ENCODE measurements at places on chromosomes 4 and X.

GRCh38 chrX:120664081-120664480 is 34.2 kb upstream of the C1GALT1C1 start:
- DNase-seq = no peak

DNA sequence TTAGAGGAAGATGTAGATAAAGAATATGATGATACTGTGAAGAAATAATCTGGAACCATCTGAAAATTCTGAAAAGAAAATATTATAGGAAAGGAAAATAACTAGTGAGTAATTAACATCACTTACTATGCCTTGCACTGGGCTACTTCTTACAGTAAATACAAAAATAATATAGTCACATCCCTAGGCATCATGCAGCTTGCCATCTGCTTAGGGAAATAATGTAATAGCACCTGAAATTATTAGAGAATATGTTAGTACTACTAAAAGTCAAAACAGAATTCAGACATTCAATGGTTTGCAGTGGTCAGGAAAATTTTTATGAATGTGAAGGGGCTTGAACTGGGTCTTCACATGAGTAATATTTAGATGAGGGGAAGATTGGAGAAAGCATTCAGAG is 272.2 kb upstream of the EMCN start:
- DNase-seq = no peak

- no peak for DNase-seq
Measured at GRCh38 chrX:17433965-17434364, 59.0 kb downstream of the NHS start.

GRCh38 chrX:1169189-1169588 is 43.3 kb downstream of the CRLF2 start:
- DNase-seq = no peak

GRCh38 chr4:105014234-105014633 is 132.4 kb upstream of the TET2 start:
- DNase-seq = no peak

DNA sequence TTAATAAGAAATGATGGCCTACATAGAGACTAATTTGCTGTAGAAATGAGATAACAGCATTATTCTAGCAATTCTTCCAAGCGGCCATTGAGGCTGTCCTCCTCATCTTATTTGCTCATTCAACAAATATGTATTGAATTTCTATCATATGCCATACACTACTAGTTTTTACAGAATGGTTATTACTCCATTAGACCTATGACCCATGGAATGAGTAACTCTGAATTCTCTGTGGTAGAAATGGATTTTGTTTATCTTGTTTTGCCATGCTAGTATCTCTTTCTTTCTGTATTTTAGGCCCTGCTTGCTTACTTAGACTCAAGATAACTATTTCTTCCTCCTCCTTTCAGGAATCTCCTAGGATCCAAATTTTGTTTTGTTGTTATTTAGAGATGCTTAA is 103.5 kb downstream of the RPA4 start:
- no peak for DNase-seq

DNA sequence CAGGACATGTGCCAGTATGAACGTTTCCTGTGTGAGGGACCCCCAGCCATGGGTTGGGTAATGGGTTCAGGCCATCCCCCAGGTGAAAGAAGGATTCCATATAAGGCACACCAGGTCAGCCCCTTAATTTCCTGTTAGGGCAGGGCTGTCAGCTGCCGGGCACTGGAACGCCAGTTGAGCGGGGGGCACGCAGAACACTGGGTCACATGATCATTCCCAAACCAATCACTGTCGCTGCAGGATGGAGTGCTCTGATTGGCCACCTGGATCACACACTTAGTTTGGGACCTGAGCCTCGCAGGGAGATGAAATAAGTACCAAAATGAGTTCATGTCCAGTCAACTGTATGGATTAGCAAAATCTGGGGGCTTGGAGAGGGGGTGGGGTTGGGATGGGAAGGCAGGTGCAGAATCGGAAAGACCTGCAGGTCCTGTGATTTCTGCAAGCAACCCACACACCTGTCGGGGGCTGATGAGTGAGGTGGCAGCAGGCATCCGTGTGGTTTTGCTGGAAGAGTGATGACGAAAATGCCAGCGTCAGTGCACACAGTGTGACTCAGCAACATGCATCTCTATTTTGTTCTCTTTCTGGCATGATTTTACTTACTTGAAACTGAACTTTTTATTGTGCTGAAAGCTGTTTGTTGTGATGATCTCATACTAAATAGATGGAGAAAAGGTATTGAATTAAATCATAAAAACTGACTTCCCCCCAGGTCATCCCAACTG is 32.2 kb downstream of the RNF212 start:
- no peak for DNase-seq

DNA sequence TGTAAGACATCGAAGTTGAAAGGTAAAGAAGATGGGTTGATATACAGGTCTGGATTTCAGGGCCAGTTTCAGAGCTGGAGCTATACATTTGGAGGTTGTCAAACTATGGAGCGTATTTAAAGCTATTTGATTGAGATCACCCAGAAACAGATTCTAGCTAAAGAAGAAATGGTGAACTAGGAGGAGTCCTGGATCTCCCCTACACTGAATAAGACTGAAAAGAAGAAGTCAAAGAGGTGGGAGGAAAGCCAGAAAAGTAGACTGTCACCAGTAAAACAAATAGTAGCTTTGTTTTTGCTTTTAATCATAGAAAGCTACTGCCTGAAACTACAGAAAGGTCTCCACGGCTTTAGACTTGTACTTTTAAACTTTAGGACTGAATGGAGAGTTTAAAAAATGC is 5.0 kb upstream of the NDP start:
- no peak for DNase-seq

GRCh38 chr4:59484944-59485343 is 1715.2 kb upstream of the ADGRL3 start:
- no peak for DNase-seq

DNA sequence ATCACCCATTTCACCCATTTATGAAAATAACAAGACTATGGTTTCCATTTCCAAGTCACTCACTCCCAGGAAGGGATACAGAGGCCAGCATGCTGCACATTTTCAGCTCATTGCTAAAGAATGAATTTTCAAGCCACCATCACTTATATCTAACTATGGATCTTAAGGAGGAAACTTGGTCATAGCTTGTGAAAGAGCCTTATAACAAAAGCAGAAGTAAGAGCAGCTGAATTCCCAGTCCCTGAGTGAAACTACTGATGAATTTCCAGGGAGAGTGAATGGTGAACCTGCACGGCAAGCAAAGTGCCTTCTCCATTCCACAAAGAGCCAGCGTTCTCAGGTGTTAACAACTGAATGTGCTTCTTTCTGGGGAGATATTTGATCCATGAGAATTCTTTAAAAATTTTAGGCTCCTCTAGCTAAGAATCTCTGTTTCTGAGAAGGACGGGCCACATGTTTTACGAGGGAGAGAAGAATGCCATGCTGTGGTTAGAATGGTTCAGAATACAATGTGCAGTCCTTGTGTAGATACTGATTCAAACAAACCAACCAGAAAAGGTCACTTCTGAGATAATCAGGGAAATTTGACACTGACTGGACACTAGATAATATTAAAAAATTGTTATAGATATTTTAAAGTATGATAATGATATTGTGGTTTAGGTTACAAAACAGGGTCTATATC is 24.0 kb downstream of the BTC start:
- DNase-seq = no peak

- DNase-seq = peak; percentile 64
Measured at GRCh38 chr4:15805583-15806517, 27.7 kb downstream of the CD38 start.

DNA sequence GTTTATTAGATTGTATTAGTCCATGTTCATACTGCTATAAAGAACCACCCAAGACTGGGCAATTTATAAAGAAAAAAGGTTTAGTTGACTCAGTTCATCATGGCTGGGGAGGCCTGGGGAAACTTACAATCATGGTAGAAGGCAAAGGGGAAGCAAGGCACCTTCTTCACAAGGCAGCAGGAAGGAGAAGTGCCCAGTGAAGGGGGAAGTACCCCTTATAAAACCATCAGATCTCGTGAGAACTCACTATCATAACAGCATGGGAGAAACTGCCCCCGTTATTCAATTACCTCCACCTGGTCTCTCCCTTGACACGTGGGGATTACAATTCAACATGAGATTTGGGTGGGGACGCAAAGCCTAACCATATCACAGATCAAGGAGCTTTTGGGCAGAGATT is 8.1 kb upstream of the HSD17B13 start:
- no peak for DNase-seq

GRCh38 chrX:20727447-20727846 is 460.7 kb upstream of the RPS6KA3 start:
- DNase-seq = peak; percentile 38

- DNase-seq = no peak
Measured at GRCh38 chr4:9918484-9918883, 102.8 kb downstream of the SLC2A9 start.

GRCh38 chrX:121570072-121570841 is 522.8 kb downstream of the GLUD2 start:
- no peak for DNase-seq

DNA sequence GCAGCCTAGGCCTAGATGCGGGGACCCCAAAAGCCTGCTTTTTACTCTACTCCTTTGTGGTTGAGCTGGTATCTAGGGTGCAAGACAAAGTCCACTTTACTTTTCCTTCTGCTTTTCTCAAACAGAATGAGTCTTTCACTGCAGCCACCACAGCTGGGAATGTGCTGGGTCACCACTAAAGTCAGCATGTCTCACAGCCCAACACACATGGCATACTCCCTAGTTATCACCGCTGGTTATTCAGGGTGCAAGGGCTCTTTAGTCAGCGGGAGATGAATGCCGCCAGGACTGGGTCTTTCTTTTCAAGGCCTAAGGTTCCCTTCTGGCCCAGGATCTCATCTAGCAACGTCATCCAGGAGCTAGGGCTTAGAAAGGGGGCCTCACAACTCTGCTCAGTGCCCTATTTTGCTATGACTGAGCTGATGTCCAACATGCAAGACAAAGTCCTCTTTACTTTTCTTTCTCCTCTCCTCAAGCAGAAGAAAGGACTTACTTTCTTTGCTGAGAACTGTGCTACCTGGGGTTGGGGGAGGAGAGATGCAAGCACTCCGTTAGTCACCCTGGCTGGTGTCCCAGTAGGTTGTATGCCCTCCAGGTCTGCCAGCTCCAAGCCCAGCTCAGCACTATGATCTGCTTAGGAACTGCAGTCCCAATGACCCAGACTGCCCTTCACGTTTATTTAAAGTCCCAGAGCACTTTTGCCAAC is 22.9 kb upstream of the STPG2 start:
- DNase-seq = peak; percentile 45

DNA sequence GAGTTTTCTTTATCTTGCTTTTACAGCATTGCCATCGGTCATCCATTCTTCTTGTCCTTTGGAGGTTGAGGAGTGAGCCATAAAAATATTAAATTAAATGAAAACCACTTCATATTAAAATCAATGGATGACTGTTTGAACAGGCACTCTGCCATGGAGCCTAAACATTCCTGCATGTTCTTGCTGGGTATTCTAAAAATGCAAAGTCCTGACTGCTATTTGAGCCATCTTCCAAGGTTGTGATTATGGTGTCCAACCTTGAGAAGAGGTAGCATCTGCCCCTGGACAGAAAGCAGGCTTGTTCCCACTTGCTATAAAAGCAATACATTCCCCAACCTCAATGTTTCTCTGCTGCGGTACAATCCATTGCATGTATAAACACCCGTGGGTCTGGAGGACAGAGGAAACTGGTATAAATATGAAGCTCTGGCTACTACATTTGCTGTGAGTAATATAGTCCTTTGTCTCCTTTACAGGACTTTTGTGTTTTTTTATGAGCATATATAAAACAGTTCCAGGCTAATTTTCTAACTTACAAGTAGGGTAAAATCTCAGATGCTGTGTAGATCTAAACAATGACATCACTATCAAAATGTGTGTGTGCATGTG is 70.9 kb upstream of the FAT4 start:
- DNase-seq = no peak

- DNase-seq = no peak
Measured at GRCh38 chr4:55613621-55614020, 21.6 kb upstream of the PDCL2 start.

DNA sequence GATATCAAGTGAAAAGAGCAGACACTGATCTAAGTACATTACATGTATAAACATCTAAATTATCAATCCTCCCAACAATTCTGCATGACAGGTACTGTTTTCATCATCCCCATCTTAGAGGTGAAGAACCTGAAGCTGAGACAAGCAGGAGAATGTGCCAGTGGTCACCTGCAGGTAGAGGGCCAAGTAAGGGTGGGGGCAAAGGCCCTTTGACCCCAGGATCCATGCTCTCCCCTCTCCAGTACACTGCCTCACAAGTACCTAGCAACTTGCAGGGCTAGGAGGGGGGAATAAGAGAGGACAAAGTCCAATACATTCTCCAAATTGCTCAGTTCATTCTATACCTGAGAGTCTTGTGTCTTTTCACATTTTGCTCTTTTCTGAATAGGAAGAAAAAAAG is 8.3 kb upstream of the MAP7D2 start:
- no peak for DNase-seq

- DNase-seq = no peak
Measured at GRCh38 chrX:70605352-70605751, 160.7 kb downstream of the DLG3 start.

- no peak for DNase-seq
Measured at GRCh38 chr4:181858741-181859140, 384.5 kb upstream of the TENM3 start.

GRCh38 chr4:183905593-183906488 is 734 bp downstream of the STOX2 start:
- DNase-seq = peak; percentile 18

GRCh38 chr4:7546809-7547367 is 112.2 kb upstream of the PSAPL1 start:
- no peak for DNase-seq

GRCh38 chr4:15912236-15912635 is 26.3 kb downstream of the FGFBP1 start:
- no peak for DNase-seq

DNA sequence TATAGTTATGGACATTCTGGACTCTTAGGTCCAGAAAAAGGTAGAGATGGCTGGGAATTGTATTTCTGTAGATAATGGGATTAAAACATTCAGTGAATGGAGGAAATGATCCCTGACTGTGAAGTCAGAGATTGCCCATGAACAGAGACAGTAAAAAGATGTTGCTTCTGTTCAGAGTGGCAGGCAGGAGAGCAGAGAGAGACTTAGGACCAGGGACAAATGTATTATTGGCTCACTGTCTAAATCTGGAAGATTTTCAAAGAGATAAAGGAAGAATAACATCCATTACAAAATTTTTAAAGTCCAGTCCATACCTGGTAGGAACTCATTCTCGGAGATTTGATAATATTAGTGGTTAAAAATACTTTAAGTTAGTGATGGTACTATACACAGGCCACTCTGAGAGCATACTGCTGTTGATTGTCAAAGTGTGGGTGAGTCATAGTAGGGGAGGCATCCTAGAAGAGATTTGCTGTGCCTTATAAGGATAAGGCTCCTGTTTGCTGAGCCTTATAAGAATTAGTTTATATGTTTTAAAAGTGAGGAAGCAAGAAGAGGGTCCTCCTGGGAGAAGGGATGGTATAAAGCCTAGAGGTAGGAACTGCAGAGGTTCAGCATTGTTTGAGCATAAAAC is 53.0 kb downstream of the JADE3 start:
- no peak for DNase-seq

DNA sequence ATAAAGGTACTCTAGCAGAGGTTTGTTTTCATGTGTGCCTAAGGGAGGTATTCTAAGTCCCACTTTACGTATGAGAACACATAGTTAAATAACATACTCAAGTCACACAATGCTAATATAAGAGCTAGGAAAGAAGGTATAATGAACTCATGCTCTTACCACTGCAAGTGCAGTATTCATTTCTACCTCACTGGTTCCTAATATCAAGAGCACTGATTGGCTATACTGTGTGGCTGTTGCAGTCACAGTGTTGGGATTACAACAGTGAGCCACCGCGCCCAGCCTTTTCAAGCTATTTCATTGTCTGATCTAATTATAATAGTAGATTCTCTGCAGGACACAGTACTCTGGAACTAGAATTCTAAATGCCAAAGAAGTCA is 84.0 kb downstream of the PDS5A start:
- no peak for DNase-seq
